ENCODE measurements at places on chromosomes 1 and 21.
A peak's percentile ranks its signal among the peaks of the same experiment; 100 is the strongest.

DNA sequence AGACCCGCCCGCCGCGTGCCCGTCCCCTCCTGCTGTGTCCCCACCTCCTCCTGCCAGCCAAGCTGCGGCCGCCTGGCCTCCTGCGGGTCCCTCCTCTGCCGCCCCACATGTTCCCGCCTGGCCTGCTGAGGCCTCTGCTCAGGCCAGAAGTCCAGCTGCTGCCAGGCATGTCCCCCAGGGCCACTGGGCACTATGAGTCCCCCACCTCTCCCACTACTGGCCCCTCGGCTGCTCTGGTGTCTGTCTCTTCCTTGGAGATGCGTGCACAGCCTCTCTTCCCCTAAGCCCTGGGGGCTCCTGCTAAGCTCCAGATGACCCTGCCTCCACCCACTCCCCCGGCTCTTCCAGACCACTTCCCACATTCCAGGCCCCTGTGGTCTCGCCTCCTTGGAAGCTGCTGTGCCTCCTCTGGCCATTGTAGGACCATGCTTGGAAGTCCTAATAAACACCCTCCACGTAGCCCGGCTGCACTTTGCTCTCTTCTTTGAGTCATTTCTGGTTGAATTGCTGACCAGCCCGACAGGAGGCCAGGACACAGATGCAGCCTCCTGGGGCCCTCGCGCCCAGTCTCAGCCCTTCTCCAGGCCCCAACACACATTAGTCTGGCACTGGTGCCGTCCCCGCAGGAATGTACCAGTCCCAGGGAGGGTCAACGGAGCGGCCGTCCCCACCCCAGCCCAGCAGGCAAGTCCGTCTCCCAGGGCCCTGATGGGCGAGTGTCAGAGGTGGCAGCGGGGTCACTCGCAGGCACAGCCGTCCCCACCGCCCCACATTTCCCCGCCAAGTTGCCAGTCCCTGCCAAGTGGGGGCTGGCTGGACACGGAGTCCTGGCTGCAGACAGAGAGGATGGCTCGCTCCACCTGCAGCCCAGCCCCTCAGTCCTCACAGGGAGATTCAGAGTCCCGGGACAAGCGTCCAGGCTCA, 1.1 kb downstream of the KRTAP10-12 start:
- DNase-seq = peak; percentile 69

DNA sequence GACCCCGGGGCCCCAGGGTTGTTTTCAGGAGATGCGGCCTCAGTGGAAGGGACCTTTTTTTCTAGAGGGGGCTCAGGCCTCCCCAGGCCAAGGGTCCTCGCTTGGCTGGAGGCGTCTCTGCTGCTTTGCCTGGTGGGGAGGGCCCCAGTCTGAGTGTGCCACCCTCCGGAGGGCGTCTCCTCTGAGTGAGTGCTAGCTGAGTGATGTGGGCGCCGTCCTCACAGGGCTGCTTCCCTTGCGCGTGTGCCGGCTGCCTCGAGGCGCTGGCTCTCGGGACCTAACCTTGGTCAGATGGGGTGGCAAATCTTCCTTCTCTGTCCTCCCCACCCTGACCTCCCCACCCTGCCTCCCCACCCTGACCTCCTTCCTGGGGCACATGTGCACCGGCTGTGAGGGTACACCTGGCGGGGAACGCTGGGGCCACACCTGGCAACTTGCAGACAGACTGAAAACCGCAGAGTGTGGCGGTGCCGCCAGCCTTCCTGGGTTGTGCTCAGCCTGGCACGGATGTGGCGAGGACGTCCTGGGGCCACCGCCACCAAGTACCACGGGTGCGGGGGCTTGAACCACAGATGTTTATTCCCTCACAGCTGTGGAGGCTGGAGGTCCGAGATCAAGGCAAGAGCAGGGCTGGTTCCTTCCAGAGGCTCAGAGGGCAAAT, 93.0 kb upstream of the TTC34 start:
- DNase-seq = no peak

DNA sequence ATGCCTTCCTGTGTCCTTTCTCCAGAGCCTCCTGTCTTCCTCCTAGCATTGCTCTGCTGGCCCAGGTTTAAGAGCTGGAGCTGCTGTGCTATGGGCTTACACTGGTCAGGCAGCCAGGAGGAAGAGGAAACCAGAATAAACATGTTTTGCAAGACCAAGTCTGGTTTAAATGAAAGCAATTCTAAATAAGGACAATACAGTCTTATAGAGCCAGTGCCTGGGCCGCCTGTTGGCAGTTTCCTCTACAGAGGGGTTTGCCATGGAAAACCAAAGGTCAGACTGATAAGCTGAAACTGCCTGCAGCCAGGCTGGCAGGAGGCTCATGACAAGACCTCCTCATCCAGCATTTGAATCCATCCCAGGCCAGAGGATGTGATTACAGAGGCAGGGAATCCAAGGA, 92.9 kb upstream of the FGGY start:
- DNase-seq = no peak

- DNase-seq = no peak
Observed at GRCh38 chr1:204299814-204300365, 59.8 kb downstream of the PLEKHA6 start.

DNA sequence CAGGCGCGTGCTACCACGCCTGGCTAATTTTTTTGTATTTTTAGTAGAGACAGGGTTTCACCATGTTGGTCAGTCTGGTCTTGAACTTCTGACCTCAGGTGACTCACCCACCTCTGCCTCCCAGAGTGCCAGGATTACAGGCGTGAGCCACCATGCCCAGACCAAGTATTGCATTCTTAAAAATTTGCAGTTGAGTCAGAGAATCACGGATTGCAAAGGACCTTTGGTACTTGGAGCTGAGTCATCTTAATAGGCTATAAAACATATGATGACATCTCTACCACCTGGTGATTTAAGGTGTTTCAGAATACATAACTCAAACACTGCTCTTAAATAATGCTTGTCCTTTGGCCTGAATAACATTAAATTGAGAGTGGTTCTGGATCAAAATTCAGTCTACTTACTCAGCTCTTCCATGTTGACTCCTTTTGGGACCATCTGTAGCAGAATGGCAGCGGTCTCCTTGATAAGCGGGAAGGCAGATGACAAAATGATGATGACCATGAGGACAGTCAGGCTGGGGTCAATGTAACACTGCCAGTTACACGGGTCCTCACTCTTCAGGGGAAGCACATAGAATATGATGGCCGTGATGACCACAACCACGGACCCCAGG, 10.4 kb downstream of the SLC30A10 start:
- no peak for DNase-seq

- no peak for DNase-seq
Observed at GRCh38 chr1:43363283-43363934, 4.4 kb downstream of the ELOVL1 start.

GRCh38 chr1:185906186-185906585, 172.0 kb downstream of the HMCN1 start:
- DNase-seq = no peak

GRCh38 chr1:244231572-244232315, 180.7 kb downstream of the ZBTB18 start:
- DNase-seq = peak; percentile 47

DNA sequence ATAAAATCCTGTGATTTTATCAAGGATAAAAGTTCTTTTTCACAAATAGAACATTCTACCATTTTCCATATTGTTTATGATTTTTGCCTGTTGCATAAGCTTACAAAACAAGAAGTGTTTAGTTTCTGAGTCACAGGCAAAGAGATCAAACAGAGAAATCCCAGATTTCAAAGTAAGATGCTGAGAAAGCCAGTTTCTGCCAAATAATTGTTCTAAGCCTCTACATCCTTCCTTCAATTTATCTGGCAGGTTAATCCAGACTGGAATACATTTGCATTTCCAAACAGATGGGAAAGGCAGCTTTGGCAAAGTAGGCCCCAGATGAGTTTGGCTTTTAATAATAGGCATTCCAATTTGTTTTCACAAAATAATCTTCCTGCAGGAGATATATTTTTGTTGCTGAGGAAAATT, 2.5 kb downstream of the SLC1A7 start:
- no peak for DNase-seq

DNA sequence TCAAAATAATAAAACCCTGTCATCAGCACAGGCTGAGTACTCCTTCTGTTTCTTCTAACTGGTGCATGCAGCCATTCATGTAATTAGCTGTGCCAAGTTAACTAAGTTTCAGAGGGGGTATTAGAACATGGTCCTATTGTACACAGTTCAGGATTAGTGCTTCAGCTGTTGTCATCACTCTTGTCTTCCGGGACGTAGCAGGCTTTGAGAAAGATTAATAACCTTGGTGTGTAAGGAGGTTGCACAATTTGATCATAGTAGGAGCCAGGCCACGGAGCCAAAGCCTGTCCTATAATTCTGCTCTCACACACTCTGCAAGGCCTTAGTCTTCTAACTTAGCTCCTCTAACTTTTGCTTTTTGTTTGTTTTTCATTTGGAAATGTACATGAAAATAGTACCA, 44.7 kb downstream of the PTGFRN start:
- no peak for DNase-seq

GRCh38 chr1:117116784-117117130, 4.8 kb downstream of the TRIM45 start:
- no peak for DNase-seq

DNA sequence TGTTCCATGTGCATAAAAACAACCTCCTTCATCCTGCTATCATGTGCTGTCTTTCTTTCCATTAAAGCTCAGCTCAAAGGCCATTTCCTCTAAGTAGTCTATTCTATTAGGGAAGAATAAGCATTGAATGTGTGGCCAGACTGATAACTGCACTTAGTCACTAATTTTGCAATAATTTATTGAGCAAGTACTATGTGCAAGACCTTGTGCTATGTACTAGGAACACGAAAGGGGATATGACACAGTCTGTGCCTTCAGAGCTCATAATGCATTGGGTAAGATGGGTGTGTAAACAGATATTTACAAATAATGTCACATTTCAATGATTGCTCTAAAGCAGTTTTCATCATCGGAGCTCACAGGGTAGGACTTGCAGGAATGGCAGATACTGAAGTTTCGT, 54.2 kb downstream of the NMNAT2 start:
- no peak for DNase-seq

DNA sequence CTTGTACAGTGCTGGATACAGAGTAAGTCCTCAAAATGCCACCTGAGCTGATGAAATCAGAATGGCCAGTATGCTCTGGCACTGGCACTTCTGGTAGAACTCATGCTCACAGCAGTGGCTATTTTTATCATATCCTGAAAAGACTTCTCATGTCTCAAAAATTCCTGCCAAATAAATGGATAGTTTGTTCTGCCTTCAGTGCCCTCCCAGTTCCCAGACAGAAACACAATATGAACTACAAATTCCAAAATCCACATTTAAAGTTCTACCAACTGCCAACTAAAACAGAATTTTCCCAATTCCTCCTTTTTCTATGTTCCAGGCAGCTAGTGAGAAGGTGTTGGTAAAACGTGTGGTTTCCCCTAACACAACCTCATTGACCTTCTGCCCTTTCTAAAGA, 51.4 kb upstream of the RGS1 start:
- no peak for DNase-seq

DNA sequence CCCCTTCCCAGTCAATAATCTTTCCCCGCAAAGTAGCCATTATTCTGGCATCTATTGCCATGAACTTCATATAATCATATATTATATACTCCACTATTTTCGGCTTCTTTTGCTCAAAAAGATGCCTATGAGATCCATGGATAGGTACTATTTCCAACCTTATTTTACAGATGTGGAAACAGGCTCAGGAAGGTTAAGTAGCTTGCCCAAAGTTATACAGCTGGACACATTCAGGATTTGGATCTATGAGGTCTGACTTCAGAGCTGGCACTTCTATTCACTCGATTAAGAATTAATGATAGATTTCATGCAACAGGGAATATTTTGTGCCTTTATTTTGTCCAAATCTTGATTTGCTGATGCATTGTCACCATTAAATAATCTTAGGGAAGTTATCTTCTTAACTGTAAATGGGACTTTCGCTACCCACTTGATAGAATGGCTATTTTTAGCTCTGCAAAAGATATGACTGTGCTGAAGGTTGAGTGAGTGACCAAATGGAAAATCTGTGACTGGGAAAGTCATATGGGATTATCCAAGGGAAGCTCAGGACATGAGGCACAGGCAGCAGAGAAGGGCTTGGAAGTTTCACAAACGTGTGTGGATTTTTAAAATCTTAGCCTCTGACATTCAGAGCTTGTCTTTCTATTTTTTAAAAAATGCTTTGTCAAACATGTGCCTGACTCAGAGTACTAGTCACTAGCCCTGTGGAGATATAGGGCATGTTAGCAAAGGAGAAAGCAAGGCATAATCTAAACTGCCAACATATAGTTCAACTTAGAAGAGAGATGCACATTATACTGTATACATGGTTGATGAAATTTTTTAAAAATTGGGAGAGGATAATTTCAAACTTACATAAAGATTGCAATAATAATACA, 36.5 kb downstream of the GIPC2 start:
- DNase-seq = no peak

DNA sequence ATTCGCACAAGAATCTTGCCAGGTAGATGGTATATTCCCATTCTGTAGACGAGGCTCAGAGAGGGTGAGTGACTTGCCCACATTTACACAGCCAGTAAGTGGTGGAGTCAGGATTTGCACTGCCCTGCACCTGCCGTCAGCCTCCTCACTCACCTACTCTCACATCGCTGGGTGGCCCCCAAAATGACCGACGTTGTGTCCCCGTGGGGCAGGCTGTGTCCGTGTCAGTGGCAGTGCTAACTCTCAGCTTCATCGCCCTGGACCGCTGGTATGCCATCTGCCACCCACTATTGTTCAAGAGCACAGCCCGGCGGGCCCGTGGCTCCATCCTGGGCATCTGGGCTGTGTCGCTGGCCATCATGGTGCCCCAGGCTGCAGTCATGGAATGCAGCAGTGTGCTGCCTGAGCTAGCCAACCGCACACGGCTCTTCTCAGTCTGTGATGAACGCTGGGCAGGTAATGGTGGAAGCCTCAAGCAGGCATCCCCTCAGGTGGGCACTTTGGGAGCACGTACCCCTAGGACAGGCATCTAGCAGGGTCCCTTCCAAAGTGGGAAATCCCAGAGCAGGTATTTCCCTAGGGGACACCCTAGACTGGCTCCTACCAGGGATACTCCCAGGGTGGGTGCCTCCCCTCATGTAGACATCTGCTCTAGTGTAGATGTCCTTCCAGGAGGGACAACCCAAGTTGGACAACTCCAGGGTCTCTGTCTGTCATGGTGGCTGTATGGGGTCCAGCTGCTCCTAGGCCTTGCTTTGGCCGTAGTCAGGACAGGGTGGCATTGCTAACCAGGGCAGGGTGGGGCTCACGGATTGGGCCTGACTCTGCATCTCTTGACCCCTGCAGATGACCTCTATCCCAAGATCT, 3.4 kb downstream of the HCRTR1 start:
- DNase-seq = no peak

- no peak for DNase-seq
Observed at GRCh38 chr1:68339505-68339904, 107.2 kb upstream of the WLS start.

DNA sequence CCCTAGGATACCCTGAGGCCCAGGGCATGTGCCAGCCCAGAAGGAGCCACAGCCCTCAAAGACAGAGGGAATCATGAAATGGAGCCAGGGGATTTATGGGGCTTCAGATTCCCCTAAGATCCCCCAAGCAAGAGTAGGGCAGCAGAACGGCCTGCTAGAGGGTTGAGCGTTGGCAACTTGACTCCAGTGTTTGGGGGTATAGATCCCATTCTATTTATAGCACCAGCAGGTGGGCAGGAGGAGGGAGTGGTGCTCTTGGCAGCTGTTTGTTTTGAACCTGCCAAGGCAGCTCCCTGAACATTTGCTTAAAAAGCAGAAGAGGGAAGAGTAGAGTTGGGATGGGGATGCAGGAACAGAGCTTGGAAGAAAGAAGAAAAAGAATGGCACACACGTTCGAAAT, 33.7 kb downstream of the GLUL start:
- DNase-seq = no peak

GRCh38 chr1:157580179-157580827, 17.6 kb downstream of the FCRL4 start:
- peak; percentile 76 for DNase-seq

- DNase-seq = no peak
Observed at GRCh38 chr1:217027403-217028080, 304.3 kb upstream of the ESRRG start.

All from iPS-NIHi11 (cell line).